ENCODE measurements at places on chromosomes 3 and 15.

DNA sequence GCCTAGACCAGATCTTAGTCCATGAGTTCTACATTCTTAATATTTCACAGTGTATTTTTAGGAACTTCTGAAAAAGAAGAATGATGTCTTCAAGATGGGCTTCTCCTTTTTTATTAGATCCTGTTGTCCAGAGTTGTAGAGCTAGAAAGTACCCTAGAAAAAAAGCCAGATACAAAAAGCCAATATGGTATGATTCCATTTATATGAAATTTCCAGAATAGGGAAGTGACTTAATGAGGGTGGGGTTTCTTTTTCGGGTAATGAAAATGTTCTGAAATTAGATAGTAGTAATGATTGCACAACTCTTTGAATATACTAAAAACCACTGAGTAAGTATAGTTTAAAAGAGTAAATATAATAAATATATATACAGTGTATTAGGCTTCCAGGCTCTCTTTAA lies 116.9 kb downstream of the NFKBIZ start:
- DNase-seq: no peak

DNA sequence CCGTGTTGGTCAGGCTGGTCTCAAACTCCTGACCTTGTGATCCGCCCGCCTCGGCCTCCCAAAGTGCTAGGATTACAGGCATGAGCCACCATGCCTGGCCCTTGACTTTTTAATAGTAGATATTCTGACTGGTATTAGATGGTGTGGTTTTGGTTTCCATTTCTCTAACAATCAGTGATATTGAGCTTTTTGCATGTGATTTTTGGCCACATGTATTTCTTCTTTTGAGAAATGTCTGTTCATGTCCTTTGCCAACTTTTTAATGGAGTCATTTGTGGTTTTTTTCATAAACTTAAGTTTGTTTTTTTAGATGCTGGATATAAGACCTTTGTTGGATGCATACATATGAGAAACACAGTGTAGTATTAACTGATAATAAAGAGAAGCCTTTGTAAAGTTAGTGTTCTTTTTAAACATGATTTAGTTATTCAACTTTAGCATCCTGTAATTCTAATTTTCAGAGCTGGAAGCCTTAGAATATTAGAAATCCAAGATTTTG lies 280.8 kb downstream of the RBMS3 start:
- DNase-seq: no peak

DNA sequence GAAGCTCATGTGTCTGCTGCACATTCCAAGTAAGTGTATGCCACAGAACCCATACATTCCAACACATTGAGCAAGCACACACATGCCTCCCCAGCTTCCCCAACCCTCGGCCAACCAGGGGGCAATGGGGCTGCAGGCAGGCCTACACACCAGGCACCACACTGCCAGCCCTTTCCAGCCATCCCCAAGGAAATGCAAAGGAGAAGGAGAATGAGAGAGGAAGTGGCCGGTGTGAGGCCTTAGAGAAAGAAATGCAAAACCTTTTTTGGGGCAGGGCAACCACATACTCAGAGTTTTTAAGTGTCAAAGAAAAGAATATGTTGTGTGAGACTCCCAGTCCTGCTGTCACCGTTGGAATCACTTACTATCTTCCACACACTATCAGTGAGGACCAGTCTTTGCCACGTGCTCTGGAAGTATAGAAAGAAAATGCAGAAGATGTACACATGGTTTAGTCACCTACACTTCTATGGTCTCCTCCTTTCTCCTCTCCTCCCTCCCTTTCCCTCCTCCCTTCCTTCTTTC lies 11.1 kb downstream of the IGF2BP2 start:
- DNase-seq: no peak

DNA sequence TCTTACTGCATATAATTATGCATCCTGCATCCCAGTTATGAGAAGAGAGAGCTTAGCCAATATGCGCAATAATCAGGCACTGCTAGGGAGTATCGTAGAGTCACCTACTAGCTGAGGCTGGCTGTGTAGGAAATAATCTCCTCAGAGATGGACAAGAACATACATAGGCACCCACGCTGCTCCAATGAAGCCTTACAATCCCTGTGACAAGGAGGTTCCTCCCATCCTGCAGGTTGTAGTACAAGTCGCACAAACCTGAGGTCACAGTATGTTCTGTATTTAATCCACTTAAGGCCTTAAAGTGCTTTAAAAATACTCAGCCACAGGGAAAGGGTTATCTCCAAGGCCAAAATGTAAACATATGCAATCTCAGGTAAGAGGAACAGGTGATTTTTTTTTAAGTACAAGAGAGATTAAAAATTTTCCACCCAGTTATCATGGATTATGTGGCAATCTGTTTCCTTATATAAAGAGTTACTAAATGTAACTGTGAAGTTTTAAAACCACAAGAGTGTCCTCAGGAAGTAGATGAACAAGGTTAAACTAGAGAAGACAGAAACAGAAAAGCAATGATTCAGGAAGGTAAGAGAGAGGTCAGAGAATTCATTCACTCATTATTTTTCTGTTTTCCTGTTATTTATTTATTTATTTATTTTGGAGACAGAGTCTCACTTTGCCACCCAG lies 7.5 kb upstream of the COLQ start:
- no peak for DNase-seq

GRCh38 chr3:168558728-168559411 lies 463.1 kb upstream of the GOLIM4 start:
- DNase-seq: no peak

- DNase-seq: no peak
Observed at GRCh38 chr15:84625123-84625522, 24.3 kb downstream of the ZSCAN2 start.
